Activated CD4-positive, alpha-beta T cell treated with anti-CD3 and anti-CD28 coated beads, Interleukin-2, amount 10 ng/mL, durations not matched to agents 24 days and 14 days (primary cell): ENCODE measurements at places on chromosomes 7 and 10.

DNA sequence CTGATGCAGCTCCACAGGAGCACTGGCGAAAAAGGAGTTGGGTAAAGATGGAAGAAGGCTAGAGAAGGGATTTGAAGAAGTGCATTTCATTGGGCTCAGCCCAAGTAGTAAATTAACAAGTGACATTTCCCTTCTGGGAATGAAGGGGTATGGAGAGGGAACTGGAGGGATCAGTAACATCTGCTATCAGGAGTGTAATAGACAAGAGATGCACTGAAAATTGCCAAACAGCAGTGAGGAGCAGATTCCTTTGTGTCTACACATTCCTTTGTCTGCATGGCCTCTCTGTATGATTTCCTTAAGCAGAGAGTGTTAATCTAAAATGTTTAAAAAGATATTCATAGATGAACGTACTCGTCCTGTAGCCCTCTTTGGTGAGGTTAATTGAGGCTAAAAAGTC lies 148.2 kb upstream of the FERD3L start:
- DNase-seq = no peak

GRCh38 chr10:128914681-128915080 lies 552.4 kb upstream of the MGMT start:
- DNase-seq = no peak

GRCh38 chr10:120048391-120048790 lies 155.9 kb downstream of the SEC23IP start:
- DNase-seq = no peak

GRCh38 chr7:128031901-128032604 lies 816 bp upstream of the LRRC4 start:
- peak; percentile 80 for DNase-seq

- peak; percentile 65 for DNase-seq
Measured at GRCh38 chr10:114458955-114459354, 54.7 kb upstream of the AFAP1L2 start.

DNA sequence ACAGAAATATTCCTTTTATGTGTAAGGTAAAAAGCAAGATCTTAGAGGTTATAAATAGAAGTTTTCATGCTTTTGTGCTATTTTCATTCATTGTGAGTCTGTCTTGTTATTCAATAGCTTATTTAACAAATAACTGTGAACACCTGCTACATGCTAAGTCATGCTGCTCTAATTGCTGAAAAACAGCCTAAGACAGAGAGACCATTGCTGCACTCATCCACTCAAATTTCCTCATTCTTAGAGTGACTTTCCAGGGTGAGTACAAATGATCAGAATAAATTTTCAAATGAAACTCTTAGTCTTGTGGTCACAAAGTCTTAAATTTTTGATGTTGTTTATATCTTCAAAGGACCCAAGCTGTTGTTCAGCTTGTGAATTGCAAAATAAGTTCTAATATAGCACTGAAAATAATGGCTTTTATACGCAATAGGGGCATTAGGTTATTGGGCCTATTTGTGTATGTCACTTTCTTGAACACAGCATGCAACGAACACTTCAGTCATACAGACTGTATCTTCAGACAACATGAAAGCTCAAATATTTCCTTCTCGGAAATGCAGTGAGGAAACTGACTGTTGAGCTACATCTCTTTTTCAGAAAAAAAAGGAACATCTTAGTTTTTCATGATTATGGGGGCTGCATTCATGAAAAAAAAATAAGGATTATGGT lies 247.9 kb upstream of the PCDH15 start:
- DNase-seq = no peak

DNA sequence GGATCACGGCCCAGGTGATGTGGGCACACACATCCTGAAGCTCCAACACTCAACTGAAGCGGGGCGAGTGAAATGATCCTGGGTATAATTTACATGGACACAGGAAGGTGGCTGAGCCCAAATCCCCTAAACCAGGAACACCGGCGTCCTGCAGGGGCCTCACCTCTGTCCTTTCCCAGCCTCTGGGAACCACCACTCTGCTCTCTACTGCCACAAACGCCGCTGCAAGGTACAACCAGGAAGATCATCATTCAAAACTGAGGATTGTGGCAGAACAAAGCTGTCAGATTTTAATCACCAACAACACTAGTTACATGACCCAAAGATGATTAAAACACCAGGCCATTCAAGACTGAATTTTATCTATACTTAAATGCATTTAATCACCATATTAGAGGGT lies 104.0 kb downstream of the DIP2C start:
- DNase-seq = no peak

DNA sequence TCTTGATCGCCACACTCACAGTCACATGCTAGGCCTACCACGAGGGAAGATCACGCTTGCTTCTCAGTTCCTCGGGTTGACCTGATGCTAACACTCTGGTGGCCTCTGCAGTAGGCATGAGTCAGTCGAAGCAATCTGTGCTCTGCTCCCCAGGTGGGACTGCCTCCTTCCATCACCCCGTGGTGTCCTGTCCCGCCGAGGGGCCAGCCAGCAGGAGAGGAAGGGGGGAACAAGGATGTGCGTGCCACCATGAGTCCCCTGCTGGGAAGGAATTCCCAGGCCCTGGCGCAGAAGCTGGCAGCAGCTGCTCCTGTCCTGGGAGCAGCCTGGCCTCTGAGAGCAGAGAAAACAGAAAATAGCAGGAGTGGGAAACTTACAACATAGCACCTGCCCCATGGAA lies 695.0 kb upstream of the NRP1 start:
- no peak for DNase-seq

GRCh38 chr7:117386110-117386706 lies 41.1 kb downstream of the ASZ1 start:
- DNase-seq = no peak

GRCh38 chr7:83143107-83143506 lies 19.6 kb downstream of the PCLO start:
- DNase-seq = no peak

DNA sequence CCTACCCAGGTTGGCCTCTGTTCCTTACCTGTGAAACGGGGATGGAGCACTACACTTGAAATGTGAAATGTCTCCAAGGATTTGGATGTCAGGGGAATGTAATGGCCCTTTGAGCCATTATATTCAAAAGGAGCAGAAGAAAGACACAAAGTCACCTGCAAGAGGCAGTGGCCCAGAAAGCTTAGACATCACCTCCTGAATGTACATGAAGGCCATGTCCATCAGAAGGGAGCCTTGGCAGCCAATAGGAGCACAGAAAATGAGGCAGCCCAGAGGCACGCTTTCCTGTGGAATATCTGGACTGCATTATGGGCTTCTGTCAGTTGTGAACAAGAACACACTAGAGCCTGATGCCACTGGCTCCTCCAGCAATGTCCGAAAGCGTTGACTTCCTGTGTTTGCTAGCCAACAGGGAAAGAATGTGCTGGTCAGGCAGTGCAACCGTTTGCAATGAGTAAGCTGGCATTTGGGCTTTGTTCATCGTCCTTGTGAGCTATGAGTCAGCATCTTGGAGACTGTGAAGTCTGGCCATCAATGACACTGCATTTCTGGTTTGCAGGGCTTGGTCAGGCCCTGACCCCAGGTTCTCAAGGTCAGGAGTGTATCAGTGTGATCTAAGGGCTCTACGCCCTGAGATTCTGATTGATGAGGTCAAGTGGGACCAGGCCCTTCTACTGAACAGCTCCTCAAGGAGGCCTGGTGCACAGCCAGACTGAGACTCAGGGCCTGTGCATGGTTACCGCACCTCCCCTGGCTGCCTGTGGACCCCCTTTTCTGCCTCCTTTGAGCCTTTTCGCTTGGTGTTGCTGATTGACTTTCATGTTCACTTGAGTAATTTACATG lies 222.4 kb downstream of the RPS24 start:
- DNase-seq = no peak
